Activated naive CD8-positive, alpha-beta T cell treated with anti-CD3 and anti-CD28 coated beads, Interleukin-2, amount 50 U/mL, for 24 hours (primary cell): ENCODE measurements at places on chromosomes 5 and 9.

- peaks cover 25% of the 10 kb centered on the region for H3K36me3 ChIP-seq
- H3K4me1 ChIP-seq = peaks cover 21% of the 10 kb centered on the region
- no peaks in the 10 kb centered on the region for H3K27me3 ChIP-seq
- H3K4me3 ChIP-seq = peak within 1 kb of the TSS; percentile 77
Measured at GRCh38 chr9:96383165-96383942, at the start of gene SLC35D2. Gene SLC35D2, minus strand, starts transcription at chr9:96383711. Its CDS starts 77 bp downstream, at chr9:96383634.

DNA sequence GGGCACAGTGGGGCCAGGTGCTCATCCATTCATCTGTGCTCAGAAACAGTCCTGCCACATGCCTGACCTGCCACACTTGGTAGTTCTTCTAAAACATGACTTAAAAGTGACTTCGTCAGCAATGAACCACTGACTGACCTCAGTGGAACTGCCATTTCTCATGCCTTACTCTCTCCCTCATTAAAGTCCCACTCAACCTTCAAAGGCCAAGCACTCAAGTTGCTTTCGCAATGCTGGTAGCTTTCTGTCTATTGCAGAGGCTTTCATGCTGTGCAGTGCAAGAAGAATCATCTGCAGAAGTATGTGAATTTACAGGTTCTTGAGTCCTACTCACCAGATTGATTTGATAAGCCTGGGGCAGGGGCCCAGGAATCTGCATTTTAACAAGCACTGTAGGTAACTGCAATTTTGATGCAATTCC lies 23.9 kb downstream of the B4GALT1 start:
- DNase-seq = no peak
- H3K4me1 ChIP-seq = peaks cover 91% of the 10 kb centered on the region
- H3K36me3 ChIP-seq = peaks cover 22% of the 10 kb centered on the region
- H3K27me3 ChIP-seq = no peaks in the 10 kb centered on the region
- H3K27ac ChIP-seq = peak overlapping the region; percentile 86

GRCh38 chr5:142106061-142106460 lies 2.5 kb upstream of the NDFIP1 start:
- peaks cover 71% of the 10 kb centered on the region for H3K4me1 ChIP-seq
- peak overlapping the region; percentile 99 for H3K27ac ChIP-seq
- peaks cover 24% of the 10 kb centered on the region for H3K36me3 ChIP-seq
- no peaks in the 10 kb centered on the region for H3K27me3 ChIP-seq

DNA sequence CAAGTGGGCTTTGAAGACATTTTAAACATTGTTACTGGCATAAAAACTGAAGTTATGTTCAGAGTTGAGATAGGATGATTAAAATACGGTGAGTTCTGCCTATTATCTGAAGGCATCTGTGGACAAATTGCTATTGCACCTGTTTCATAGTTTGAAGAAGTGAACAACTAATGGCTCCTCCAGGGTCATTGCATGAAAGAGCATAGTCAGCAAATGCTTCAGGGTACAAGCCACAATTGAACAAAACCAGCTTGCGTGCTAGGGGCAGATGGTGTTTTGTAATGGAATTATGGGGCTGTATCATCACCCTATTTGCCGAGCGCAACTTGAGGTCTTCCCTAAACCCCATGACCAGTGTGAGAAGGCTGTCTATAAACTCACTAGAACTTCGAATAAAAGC lies 369.1 kb downstream of the MTRR start:
- H3K27ac ChIP-seq = no peak overlapping the region
- DNase-seq = no peak
- H3K4me3 ChIP-seq = no peak overlapping the region
- no peaks in the 10 kb centered on the region for H3K36me3 ChIP-seq

- peaks cover 20% of the 10 kb centered on the region for H3K4me1 ChIP-seq
- H3K27ac ChIP-seq = no peak overlapping the region
- H3K27me3 ChIP-seq = no peaks in the 10 kb centered on the region
- DNase-seq = no peak
- H3K36me3 ChIP-seq = no peaks in the 10 kb centered on the region
- no peak overlapping the region for H3K4me3 ChIP-seq
Measured at GRCh38 chr5:77157732-77158532, 52.5 kb upstream of the PDE8B start.

DNA sequence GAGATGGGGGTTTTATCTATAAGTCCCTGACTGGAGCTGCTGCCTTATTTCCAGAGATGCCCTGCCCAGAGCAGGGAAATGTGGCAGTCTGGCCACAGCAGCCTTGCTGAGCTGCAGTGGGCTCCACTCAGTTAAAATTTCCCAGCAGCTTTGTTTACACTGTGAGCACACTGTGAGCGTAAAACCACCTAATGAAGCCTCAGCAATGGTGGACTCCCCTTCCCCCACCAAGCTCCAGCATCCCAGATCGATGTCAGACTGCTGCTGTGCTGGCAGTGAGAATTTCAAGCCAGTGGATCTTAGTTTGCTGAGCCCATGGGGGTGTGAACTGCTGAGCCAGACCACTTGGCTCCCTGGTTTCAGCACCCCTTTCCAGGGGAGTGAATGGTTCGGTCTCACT lies 208.7 kb upstream of the RAI14 start:
- no peaks in the 10 kb centered on the region for H3K4me1 ChIP-seq
- H3K36me3 ChIP-seq = no peaks in the 10 kb centered on the region
- DNase-seq = no peak
- no peak overlapping the region for H3K27ac ChIP-seq
- H3K4me3 ChIP-seq = no peak overlapping the region
